IPS-NIHi11 (cell line): ENCODE measurements at places on chromosomes 5 and 9.

DNA sequence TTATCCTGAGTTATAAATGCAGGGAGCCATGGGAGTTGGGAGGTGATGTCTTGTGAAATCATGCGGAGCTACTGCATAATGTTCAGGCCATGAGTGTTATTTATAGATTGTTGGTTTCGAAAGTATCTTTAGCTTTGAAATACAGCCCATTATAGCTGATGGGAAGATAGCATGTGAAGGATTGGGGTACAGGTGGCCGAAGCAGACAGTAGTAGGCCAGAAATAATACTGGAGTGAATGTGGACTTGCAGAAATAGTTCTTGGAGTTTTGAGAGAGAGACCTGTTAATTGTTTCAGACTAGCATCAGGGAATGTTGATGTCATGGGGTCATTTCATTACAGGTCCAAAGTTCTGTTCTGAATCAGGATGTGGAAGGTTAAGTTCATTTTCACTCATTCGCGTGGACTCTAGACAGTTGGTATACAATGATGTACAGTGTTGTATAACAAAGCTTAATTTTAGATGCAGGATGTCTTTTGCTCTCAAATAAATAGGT, 3.8 kb downstream of the ATP6V1G1 start:
- DNase-seq = no peak

DNA sequence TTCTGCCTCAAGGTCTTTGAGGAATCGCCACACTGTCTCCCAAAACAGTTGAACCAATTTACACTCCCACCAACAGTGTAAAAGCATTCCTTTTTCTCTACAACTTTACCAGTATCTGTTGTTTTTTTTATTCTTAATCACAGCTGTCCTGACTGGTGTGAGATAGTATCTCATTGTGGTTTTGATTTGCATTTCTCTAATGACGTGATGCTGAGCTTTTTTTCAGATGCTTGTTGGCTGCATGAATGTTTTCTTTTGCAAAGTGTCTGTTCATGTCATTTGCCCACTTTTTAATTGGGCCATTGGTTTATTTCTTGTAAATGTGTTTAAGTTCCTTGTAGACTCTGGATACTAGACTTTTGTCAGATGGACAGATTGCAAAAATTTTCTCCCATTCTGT, 400.0 kb downstream of the DEPDC1B start:
- DNase-seq = no peak

DNA sequence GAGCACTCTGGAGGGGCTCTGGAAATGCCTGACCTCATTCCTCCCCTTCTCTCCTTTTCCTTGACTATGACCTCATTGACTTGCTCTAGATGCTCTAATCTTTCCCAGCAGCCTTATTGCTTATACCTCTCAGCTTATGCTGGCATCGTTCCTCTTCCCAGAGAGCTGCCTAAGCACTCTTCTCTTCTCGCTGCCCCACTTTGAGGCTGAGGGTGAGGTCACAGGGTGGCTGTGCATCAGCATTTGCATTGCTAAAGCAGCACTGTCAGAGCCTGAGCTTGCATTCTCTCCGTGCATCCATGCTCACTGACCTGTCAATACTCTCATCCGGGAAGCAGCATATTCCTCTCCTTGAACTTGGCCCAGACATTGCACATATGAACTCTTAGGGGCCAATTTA, 96.4 kb upstream of the NTRK2 start:
- peak; percentile 27 for DNase-seq

DNA sequence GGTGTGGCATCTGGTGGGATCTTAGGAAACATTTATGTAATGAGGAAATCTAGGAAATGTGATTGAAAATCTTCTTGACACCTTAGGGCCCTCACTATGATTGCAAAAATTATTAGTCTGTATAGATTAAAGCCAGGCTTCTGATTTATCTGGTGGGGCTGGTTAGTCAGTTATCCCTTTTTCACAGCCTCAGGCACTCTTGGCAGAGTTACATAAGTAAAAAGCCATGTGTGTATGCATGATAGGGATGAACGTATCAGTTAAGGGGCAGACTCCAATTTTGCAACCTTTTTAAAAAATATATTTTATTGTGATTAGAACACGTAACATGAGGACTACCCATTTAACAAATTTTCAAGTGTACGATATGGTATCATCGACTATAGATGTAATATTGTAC, 30.6 kb upstream of the RAB14 start:
- no peak for DNase-seq

GRCh38 chr9:115115117-115115880, 2.7 kb downstream of the TNC start:
- DNase-seq = no peak

GRCh38 chr5:10977011-10977410, 216.0 kb upstream of the DAP start:
- DNase-seq = no peak
